Smooth muscle cell of bladder (primary cell): ENCODE measurements at places on chromosomes 16 and 17. TPM values are rescaled to one million over a fixed set of nuclear protein-coding genes. Genes with fewer than 3 reads are reported as not detected.

Gene CMTM1
- 1.3 and 1.8 TPM in 2 replicates for total RNA-seq

Gene PRAC2
- total RNA-seq, result 0.46 TPM in 1 of 2 replicates, not detected in the other

Gene KCNJ16
- total RNA-seq, result not detected in 2 replicates

Gene DBF4B
- total RNA-seq, result 1.3 and 1.7 TPM in 2 replicates

Gene TLCD3B
- total RNA-seq, result 0.09 TPM in 1 of 2 replicates, not detected in the other

Gene CKLF
- total RNA-seq, result 33.4 and 41.8 TPM in 2 replicates

Gene SLC5A11
- total RNA-seq, result under 0.01 TPM in 1 of 2 replicates, not detected in the other

Gene COX6A2
- total RNA-seq, result not detected in 2 replicates

Gene CYGB
- 68.1 and 84.9 TPM in 2 replicates for total RNA-seq

Gene TRPV2
- total RNA-seq, result 36.6 and 45.6 TPM in 2 replicates

Gene TNFRSF17
- total RNA-seq, result not detected in 2 replicates

Gene C16orf54
- not detected in 2 replicates for total RNA-seq

Gene KRTAP2-2
- not detected in 2 replicates for total RNA-seq

Gene C1QTNF8
- total RNA-seq, result not detected in 2 replicates

Gene EPN3
- not detected in 2 replicates for total RNA-seq

Gene SHISA6
- not detected in 2 replicates for total RNA-seq

Gene KRTAP9-9
- total RNA-seq, result not detected in 2 replicates

Gene TNS4
- under 0.01 TPM in 2 replicates for total RNA-seq

Gene APOBR
- under 0.01 TPM in 1 of 2 replicates, not detected in the other for total RNA-seq

Gene EXOC3L1
- 0.09 TPM in 1 of 2 replicates, not detected in the other for total RNA-seq
